ENCODE measurements at places on chromosomes 6 and 20.

DNA sequence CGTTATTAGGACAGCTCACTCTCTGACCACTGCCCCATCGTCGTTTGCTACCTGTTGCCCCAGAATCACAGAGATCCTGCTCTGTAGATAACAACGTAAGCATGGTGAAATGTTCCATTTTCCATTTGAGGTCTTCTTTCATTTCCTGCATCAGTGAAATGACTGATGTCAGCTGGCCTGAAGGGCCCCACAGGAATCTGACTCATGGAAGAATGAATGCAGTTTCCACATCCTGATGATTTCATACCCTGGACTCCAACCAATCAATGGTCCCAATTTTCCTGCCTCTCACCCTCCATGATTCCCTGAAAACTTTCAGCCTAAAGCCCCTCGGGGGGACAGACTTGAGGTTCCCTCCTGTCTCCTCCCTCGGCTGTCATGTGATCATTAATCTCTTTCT, 394.4 kb upstream of the CDH4 start:
- peak; percentile 55 for DNase-seq

DNA sequence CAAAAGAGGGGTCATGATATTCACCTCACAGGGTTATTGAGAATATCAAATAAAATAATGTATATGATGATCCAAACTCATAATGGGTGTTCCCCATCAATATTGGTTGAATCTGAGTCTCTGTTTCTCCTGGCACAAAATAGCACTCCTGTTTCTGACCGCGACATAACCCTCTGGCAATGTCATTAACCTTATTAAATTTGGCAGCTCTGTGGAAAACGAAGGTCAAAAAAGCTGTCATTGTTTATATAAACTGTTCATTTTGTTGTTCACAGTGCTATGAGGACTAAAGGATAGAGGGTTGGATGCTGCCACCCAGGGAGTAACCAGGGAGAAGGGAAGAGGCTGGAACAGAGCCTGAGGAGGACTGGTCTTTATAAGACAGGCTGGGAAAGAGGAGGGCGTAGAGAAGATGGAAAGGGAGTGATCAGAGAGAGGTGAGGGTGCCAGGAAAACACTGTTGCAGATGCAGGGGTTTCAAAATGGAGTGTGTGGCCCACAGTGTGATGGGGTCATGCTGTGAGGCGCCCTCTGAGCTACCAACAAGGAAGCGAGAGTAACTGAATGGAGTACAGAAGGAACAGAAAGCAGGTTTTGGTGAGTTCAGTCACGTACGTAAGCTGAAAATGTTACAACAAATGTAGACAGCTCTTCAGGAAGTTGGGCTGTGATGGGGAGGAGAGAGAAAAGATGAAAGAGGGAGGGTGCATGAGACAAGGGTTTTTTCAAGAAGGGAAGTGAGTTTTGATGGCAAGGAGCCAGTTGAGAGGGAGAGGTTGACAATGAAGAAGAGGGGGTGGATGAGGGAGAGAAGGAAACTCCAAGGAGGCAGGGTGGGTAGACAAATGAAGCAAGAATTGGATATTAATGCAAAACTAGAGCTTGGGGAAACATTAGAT, 251.6 kb upstream of the TAB2 start:
- no peak for DNase-seq

- DNase-seq: no peak
Observed at GRCh38 chr6:166203003-166203640, 35.5 kb upstream of the TBXT start.

DNA sequence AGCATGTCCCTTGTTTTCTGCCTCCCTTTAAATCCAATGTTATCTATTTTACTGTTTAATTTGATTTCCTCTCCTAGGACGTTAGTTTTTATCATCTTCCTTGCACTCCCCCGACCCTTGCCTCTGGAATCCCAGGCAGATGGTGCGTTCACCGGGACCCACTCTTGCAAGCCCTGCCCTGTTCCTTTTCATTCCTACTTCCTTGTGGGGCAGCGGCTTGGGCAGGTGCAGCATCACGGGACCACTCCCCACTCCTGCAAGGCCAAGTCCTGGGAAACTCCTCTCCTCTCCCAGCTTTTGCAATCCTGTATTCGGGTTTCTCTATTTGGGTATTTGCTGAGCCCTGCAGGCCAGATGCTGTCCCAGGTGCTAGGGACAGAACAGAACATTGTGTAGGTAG, 5.8 kb upstream of the CDH4 start:
- DNase-seq: no peak

DNA sequence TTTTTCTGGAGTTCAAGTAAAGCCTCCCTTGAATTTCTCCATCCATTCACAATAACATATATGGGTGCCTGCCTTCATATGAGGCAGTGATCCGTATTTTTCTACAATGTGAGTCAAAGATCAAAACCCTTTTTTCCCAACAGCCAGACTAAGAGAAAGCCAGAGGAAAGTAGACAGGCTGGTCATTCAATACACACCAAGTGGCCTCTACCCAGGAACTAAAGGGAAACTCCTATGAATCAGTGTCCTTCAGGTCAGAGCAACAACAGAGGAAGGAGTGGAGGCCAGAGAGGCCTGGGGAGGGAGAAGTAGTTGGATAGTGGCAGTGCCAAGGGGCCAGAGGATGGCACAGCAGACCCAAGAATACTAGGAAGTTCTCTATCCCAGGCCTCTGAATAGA, 23.8 kb downstream of the SIM1 start:
- no peak for DNase-seq

- DNase-seq: no peak
Observed at GRCh38 chr6:168804331-168804730, 363.3 kb downstream of the SMOC2 start.

DNA sequence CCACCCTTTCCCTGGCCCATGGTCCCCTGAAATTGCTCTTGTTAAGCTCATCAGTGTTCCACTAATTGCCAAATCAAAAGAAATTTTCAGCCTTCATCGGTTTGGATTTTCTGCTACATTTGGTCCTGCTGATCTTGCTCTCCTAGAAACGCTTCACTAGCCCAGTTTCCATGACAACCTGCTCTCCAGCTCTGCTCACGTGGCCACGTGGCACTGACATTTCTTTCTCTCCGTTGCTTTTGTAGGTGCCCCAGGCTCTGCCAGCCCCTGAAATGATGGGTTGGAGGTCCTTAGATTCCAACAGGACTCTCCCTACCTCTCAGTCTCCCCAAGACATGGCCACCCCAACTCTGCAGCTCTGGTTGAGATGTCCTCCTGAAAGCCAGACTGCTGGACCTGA, 45.8 kb upstream of the NNAT start:
- no peak for DNase-seq

- no peak for DNase-seq
Observed at GRCh38 chr6:18204691-18205090, 49.5 kb downstream of the KDM1B start.

DNA sequence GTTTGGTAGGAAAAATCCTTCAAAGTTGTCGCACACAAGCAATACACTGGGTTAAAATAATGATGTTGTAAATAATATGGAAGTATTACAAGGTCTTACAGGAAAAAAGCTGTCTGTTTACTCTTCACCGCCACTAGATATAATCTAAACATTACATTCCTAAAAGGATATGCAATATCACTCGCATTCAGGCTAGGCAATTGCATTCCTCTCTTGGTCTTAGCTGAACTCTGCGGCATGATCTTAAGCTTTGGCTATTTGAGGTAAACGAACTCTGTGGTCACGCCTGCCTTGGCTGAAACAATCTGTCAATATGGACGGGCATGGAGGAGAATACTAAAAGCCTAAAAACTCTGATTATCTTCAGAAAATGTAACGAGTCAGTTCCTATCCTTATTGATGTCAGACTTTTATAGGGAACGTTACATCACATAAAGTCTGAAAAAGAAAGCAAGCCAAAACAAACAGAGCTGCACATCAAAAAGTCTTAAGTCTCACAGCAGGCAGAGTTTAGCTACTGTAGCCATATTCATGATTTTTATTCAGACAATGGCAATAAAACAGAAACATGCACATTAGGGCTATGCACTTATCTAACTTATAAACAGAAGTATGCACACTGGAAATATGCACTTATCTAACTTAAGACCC, 30.8 kb upstream of the FILIP1 start:
- peak; percentile 26 for DNase-seq

- DNase-seq: peak; percentile 63
Observed at GRCh38 chr6:127342946-127343808, at the start of gene ECHDC1. Gene ECHDC1, minus strand, starts transcription at chr6:127343609. Its CDS starts 12,581 bp downstream, at chr6:127331028.

DNA sequence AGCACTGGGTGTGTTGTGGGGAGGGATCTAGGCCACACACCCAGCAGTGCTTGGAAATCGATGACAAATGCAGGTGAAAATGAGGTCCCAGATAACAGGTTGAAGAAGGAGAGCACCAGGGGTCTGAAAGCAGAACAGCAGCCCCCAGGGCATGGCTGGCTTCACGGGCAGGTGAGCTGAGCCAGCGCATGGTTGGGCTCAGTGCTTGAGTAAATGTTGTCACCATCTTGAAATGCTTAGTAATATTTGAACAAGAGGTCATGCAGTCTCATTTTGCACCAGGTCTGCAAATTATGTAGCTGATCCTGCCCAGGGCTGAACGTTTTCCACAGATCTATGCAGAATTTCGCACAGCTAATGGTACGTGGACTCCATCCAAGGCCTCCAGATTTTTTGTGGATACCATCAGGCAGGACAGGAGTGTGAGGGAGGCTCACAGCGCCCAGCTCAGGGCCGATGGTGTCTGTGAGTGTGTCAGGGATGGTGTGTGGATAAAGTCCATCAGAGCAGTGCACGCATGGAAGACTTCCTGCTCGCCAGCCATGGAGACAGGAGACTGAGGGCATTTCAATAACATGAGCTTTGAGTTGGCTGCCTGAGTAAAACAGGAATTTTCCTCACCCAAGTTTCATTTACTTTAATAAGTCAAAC, 53.1 kb upstream of the SNX9 start:
- DNase-seq: no peak
